ENCODE measurements at places on chromosomes 7 and 10. TPM values are rescaled to one million over a fixed set of nuclear protein-coding genes. Genes with fewer than 3 reads are reported as not detected.

TUBB8 gene
- total RNA-seq = 0.39 TPM

DNA sequence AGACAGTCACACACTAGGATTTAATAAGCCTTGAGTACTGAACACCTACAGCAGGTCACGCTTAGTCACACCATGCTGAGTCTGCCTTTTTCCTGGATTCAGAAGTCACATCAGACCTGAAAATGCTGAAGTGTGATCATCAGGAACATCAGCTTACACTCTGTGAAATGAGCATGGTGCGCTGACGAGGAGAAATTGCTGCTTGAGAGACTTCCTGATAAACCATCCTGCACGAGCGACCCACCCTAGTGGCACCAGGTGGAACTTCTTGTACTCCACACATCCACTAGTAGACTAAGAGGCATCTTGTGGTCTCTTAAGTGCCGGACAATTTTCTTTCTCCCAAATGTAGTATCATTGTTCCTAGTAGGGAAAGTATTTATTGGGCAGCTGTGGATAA, 51.8 kb upstream of the MRLN start:
- H3K4me1 ChIP-seq = no peaks in the 10 kb centered on the region
- peaks cover 20% of the 10 kb centered on the region for H3K36me3 ChIP-seq
- no peak for DNase-seq
- H3K4me3 ChIP-seq = no peak overlapping the region

GRCh38 chr10:52194191-52194590, 119.9 kb upstream of the DKK1 start:
- no peaks in the 10 kb centered on the region for H3K27me3 ChIP-seq
- H3K27ac ChIP-seq = no peak overlapping the region
- H3K36me3 ChIP-seq = no peaks in the 10 kb centered on the region
- H3K4me3 ChIP-seq = no peak overlapping the region
- no peaks in the 10 kb centered on the region for H3K4me1 ChIP-seq

- no peak overlapping the region for H3K4me3 ChIP-seq
- no peaks in the 10 kb centered on the region for H3K27me3 ChIP-seq
- no peak for DNase-seq
- H3K36me3 ChIP-seq = no peaks in the 10 kb centered on the region
- H3K27ac ChIP-seq = no peak overlapping the region
Observed at GRCh38 chr10:101629837-101630632, 41.9 kb downstream of the DPCD start.

IFIT1B gene
- not detected for total RNA-seq

DNA sequence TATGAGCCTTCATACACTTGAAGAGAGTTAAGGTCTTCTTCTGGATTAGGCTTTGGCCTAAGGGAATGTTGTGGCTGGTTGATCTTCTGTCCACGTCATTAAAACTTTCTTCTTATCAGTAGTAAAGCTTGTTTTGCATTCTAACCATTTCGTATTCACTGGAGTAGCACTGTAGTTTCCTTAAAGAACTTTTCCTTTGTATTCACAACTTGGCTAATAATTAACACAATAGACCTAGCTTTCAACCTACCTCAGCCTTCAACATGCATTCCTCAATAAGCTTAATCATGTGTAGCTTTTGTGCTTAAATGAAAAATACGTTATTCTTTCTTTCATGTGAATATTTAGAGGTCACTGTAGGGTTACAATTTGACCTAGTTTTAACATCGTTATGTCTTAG, 42.8 kb downstream of the AKR1C8 start:
- DNase-seq = no peak
- no peaks in the 10 kb centered on the region for H3K36me3 ChIP-seq
- no peak overlapping the region for H3K4me3 ChIP-seq
- H3K27me3 ChIP-seq = no peaks in the 10 kb centered on the region
- H3K4me1 ChIP-seq = no peaks in the 10 kb centered on the region

DNA sequence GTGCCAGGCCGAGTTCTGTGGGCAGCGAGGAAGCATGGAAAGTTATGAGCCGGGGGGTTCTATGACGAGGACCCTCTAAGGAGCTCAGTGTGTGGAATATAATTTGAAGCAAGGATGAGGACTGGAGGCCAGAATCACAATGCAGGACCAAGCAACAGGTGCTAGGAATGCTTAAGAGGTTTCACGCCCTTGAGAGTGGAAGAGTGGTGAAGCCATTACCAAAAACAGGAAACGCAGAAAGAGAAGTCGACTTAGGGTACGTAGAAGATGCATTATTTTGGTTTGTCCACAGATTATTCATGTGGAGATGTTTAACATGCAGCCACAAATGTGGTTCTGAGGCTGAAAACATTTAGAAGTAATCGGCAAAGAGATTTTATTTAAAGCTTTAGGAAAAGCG, 78.7 kb downstream of the PIP4K2A start:
- H3K36me3 ChIP-seq = no peaks in the 10 kb centered on the region
- peaks cover 15% of the 10 kb centered on the region for H3K4me1 ChIP-seq
- H3K27ac ChIP-seq = no peak overlapping the region
- DNase-seq = no peak
- H3K27me3 ChIP-seq = no peaks in the 10 kb centered on the region

DNA sequence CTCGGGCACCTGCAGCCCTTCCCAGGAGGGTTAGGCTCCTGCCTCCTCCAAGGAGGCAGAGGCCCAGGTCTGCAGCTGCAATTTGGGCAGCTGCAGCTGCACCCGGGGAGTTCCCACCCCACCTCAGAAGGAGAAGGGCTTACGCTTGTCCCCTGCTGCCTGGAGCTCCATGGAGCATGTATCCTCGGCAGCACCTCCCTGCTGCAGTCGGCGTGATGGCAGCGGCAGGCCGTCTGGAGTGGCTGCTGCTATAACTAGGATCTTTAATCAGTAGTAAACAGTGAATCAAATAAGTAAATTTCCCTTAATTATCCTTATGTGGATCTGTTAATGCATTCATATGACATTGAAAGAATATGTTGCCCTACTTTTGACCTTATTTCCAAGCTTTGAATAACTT, 167.0 kb downstream of the PON1 start:
- H3K36me3 ChIP-seq = no peaks in the 10 kb centered on the region
- no peaks in the 10 kb centered on the region for H3K27me3 ChIP-seq

DNA sequence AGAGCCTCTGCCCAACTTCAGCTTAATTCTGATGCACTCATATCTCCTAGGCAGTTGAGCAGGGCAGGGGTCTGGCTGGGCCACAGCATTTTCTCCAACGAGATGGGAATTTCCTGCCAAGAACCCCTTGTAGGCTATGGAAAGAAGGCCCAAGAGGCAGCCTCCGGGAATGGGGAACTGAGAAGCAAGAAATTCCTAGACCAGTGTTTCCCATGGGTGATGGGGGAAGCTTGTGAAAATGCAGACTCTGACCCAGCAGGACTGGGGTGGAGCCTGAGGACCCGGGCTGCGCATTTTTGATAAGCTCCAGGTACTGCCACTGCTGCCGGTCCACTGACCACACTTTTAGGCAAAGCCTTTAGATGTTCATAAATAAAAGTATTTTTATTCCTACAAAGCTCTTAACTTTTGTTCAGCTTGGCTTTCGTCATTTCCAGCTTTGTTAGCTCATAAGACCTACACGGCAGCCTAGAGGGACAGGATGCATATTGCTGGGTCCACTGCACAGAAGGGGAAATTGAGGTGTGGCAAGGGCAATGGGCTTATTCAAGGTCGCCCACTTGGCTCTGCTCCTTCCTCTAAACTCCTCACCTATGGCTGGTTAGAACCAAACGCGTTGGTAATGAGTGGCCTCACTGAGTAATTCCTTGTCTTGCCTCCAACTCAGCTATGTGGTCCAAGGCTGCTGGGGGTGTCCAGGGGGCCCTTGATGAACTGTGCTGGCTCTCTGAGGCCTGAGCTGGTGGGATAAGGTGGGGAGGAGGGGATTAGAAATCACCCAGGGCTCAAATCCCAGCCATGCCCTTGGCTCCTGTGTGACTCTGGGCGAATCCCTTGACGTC, 29.5 kb downstream of the ZCCHC24 start:
- DNase-seq = no peak
- no peaks in the 10 kb centered on the region for H3K27me3 ChIP-seq
- no peaks in the 10 kb centered on the region for H3K36me3 ChIP-seq

GRCh38 chr10:78332012-78332411, 298.3 kb downstream of the RPS24 start:
- DNase-seq = no peak
- no peaks in the 10 kb centered on the region for H3K27me3 ChIP-seq
- H3K4me3 ChIP-seq = no peak overlapping the region
- no peaks in the 10 kb centered on the region for H3K4me1 ChIP-seq

CYP3A7 gene
- total RNA-seq = not detected

ZNF783 gene
- total RNA-seq = 12.5 TPM

HOXA13 gene
- total RNA-seq = 3.6 TPM

GRCh38 chr7:121436688-121437087, 40.6 kb upstream of the FAM3C start:
- DNase-seq = no peak
- no peak overlapping the region for H3K27ac ChIP-seq
- H3K36me3 ChIP-seq = no peaks in the 10 kb centered on the region
- H3K27me3 ChIP-seq = no peaks in the 10 kb centered on the region
- peaks cover 9% of the 10 kb centered on the region for H3K4me1 ChIP-seq

- H3K27ac ChIP-seq = no peak overlapping the region
- no peaks in the 10 kb centered on the region for H3K27me3 ChIP-seq
- H3K4me3 ChIP-seq = no peak overlapping the region
Observed at GRCh38 chr10:25522294-25522693, 347.5 kb downstream of the GPR158 start.

GPR85 gene
- not detected for total RNA-seq

GIMAP2 gene
- not detected for total RNA-seq

DNA sequence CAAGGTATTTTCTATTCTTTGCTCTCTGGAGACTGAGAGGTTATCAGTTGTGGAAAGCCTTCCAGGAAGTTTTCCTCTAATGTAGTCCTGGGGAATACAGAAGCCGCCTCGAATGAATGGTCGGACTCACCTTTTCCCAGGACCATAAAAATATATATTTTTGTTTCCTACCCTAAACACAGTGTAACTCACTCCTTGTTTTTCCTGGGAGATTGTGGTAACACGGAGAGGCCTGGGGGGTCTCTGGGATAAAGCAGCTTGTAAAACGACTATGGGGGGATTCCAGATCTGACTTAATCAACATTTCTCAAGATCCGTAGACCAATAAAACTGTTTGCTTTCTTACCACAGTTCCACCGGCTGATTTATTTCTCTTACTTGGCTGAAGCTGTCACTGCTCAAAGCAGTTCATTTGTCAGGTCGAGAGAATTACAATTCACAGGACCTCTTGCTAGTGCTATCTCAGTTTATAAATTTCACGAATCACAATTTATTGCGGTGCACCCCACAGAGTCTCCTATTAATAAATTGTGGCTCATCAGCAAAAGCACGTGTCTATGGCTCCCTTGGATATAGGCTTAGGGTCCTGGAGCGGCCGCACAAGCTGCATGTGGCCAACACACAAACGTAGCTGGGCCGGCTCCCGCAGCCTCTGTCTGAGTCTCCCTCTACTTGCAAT, 176.3 kb upstream of the BMPER start:
- H3K27me3 ChIP-seq = no peaks in the 10 kb centered on the region
- no peak overlapping the region for H3K27ac ChIP-seq
- no peaks in the 10 kb centered on the region for H3K4me1 ChIP-seq
- H3K4me3 ChIP-seq = no peak overlapping the region
- DNase-seq = no peak

DNA sequence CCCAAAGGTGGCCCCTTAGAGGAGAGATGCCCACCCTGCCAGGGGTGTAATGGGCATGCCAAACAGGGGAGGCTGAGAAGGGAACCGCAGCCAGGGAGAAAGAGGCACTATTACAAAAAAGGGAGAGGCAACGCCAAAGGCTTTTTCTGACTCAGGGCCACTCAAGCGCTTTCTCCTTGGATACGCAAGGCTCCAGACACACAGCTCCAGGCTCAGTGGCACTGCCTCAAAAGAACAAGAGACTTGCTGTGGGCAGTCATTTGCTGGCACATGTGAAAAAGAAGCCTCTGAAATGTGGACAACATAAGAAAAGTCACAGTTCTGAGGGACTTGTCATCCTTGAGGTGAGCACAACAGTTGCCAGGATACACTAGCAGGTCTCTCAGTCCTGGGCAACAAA, 128.4 kb downstream of the DGKI start:
- DNase-seq = no peak
- peaks cover 20% of the 10 kb centered on the region for H3K27me3 ChIP-seq

- H3K27ac ChIP-seq = no peak overlapping the region
- no peaks in the 10 kb centered on the region for H3K27me3 ChIP-seq
- H3K4me3 ChIP-seq = no peak overlapping the region
- DNase-seq = no peak
- no peaks in the 10 kb centered on the region for H3K4me1 ChIP-seq
Observed at GRCh38 chr7:71782051-71782450, 630.1 kb downstream of the CALN1 start.

- DNase-seq = no peak
- H3K4me3 ChIP-seq = no peak overlapping the region
- H3K36me3 ChIP-seq = no peaks in the 10 kb centered on the region
- H3K4me1 ChIP-seq = no peaks in the 10 kb centered on the region
- no peak overlapping the region for H3K27ac ChIP-seq
- H3K27me3 ChIP-seq = no peaks in the 10 kb centered on the region
Observed at GRCh38 chr10:27654284-27654683, 91.3 kb downstream of the MKX start.

LIPJ gene
- total RNA-seq = not detected

- no peaks in the 10 kb centered on the region for H3K36me3 ChIP-seq
- DNase-seq = no peak
- H3K27ac ChIP-seq = no peak overlapping the region
Observed at GRCh38 chr10:55233505-55233904, 432.5 kb upstream of the PCDH15 start.

GRCh38 chr7:91233212-91233611, 31.0 kb upstream of the FZD1 start:
- H3K27me3 ChIP-seq = peaks cover 24% of the 10 kb centered on the region
- no peak overlapping the region for H3K27ac ChIP-seq
- no peaks in the 10 kb centered on the region for H3K36me3 ChIP-seq
- DNase-seq = no peak
- H3K4me1 ChIP-seq = no peaks in the 10 kb centered on the region

EPDR1 gene
- 8.0 TPM for total RNA-seq

TMEM229A gene
- total RNA-seq = not detected

GRCh38 chr7:132407764-132408163, 168.5 kb downstream of the PLXNA4 start:
- no peaks in the 10 kb centered on the region for H3K36me3 ChIP-seq
- H3K27ac ChIP-seq = no peak overlapping the region
- DNase-seq = no peak
- H3K27me3 ChIP-seq = peaks cover 19% of the 10 kb centered on the region
- no peak overlapping the region for H3K4me3 ChIP-seq

AKR1C2 gene
- total RNA-seq = 0.25 TPM

GRCh38 chr7:50363327-50364060, 59.0 kb downstream of the IKZF1 start:
- 0 out of 2 replicates have a peak, but pooled peaks cover 3% of the 10 kb centered on the region for H3K27me3 ChIP-seq
- no peak for DNase-seq
- H3K36me3 ChIP-seq = no peaks in the 10 kb centered on the region
- H3K4me1 ChIP-seq = peaks cover 3% of the 10 kb centered on the region
- no peak overlapping the region for H3K4me3 ChIP-seq
